Colonic mucosa (tissue), 4 donors: ENCODE measurements at places on chromosomes 4 and X.

DNA sequence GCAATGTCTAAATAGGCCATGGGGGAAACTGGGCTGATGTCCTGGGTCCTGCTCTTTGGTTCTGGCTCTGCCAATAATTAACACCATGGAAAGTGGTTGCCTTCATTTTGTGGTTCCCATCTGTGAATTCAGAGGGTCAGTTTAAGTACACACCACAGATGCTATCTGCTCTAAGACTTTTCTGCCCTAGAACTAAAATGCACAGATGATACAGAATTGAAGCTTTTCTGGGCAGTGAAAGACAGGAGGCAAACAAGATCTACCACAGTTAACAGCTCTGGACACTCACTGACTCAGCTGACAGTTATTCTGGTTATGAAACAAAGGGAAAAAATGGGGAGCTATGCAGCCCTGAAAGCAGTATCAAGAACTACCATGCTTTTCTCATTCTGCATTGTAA, 37.3 kb downstream of the APBB2 start:
- H3K4me3 ChIP-seq, result no peak overlapping the region
- H3K36me3 ChIP-seq, result no peaks in the 10 kb centered on the region
- no peaks in the 10 kb centered on the region for H3K27me3 ChIP-seq
- peaks cover 6% of the 10 kb centered on the region for H3K4me1 ChIP-seq

DNA sequence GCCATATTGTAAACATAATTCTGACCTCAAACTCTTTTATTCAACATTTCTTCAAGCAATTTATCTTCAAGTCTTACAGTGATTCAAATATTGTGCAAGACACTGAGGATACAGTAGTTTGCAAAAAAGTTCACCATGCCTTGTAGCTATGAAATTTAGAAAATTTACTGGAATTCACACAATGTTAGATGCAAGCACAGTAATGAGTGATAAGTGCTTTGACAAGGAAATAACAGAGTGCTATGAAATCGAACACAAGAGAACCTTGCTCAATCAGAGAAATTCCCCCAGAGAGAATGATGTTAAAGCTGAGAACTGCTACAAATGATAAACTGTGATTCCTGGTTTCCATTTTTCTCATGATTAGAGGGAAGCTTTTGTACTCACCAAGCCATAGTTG, 952.9 kb downstream of the FAT4 start:
- no peak overlapping the region for H3K27ac ChIP-seq
- no peaks in the 10 kb centered on the region for H3K36me3 ChIP-seq
- DNase-seq, result no peak
- no peaks in the 10 kb centered on the region for H3K27me3 ChIP-seq
- H3K4me3 ChIP-seq, result no peak overlapping the region
- no peaks in the 10 kb centered on the region for H3K4me1 ChIP-seq

DNA sequence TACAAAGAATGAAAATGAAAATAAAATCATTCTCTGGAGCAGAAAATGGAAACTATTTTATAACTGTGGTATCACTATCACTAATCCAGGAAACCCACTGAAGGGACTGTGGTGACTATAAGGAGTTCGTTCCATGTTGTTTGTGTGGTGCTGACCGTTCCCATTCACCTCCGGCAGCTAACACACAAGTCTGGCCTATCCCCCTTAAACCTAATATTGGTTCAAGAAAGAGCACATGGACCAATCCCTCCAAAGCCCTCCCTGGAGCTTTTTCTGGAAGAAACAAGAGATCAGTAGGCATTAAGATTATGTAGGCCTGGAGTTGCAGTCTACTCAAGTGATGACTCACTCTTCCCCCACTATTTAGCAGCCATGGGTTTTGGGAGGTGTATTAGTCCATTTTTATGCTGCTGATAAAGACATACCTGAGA, 25.9 kb upstream of the FAM241A start:
- DNase-seq, result no peak
- no peaks in the 10 kb centered on the region for H3K36me3 ChIP-seq
- no peaks in the 10 kb centered on the region for H3K4me1 ChIP-seq
- H3K27me3 ChIP-seq, result no peaks in the 10 kb centered on the region

DNA sequence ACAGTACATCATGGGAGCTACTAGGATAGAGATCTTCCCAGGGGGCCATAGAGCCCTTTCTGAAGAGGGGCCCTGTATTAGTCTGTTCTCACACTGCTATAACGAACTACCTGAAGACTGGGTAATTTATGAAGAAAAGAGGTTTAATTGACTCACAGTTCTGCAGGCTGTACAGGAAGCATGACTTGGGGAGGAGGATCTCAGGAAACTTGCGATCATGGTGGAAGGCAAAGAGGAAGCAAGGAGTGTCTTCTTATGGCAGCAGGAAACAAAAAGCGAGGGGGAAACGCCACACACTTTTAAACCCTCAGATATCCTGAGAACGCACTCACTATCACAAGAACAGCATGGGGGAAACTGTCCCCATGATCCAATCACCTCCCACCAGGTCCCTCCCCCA, 4.2 kb upstream of the SLC9A6 start:
- H3K27ac ChIP-seq, result no peak overlapping the region
- no peaks in the 10 kb centered on the region for H3K27me3 ChIP-seq
- H3K36me3 ChIP-seq, result no peaks in the 10 kb centered on the region
- no peak overlapping the region for H3K4me3 ChIP-seq
- no peak for DNase-seq

DNA sequence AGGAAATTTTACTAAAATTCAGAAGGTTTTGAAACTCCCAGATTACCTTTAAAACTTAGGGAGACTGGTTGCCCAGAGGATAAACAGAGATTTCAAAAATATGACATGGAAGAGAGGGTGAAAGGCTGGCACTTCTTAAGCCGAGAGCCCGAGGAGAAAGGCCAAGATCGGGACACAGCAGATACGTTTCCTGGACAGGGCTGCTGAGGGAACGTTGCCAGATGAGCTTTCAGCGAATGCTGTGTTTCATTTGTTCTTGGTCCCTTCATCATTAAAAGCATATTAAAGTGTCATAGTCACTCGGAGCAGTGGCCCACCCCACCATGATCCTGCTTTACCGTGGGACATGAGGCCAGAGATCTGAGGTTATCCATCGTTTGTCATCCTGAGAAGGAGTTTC, 37.9 kb upstream of the STOX2 start:
- DNase-seq, result no peak
- no peaks in the 10 kb centered on the region for H3K27me3 ChIP-seq
- no peak overlapping the region for H3K4me3 ChIP-seq
- no peaks in the 10 kb centered on the region for H3K4me1 ChIP-seq
- H3K36me3 ChIP-seq, result no peaks in the 10 kb centered on the region

DNA sequence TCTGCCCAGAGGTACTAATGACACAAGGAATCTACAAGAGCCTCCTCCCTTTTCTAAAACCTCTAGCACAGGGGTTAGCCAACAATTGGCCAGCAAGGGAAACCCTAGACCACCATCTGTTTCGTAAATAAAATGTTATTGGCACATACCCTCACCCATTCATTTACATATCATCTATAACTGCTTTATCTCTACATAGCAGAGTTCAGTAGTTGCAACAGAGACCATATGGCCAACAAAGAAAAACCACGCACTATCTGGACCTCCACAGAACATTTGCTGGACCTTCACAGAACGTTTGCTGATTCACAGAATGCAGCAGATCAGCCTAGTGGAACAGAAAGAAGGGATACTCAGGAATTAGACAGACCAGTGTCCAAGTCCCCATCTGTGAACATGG, 9.4 kb downstream of the SLC2A9 start:
- no peak for DNase-seq
- no peak overlapping the region for H3K27ac ChIP-seq
- H3K36me3 ChIP-seq, result no peaks in the 10 kb centered on the region
- no peak overlapping the region for H3K4me3 ChIP-seq
- no peaks in the 10 kb centered on the region for H3K4me1 ChIP-seq

- DNase-seq, result no peak
- H3K36me3 ChIP-seq, result no peaks in the 10 kb centered on the region
- no peak overlapping the region for H3K4me3 ChIP-seq
These were observed 60.4 kb upstream of the MAGEA4 start for GRCh38 chrX:151852294-151852693.

GRCh38 chr4:148057516-148057915, 325.6 kb downstream of the ARHGAP10 start:
- DNase-seq, result no peak
- H3K4me3 ChIP-seq, result no peak overlapping the region
- H3K27me3 ChIP-seq, result no peaks in the 10 kb centered on the region
- peaks cover 8% of the 10 kb centered on the region for H3K4me1 ChIP-seq
- no peak overlapping the region for H3K27ac ChIP-seq

DNA sequence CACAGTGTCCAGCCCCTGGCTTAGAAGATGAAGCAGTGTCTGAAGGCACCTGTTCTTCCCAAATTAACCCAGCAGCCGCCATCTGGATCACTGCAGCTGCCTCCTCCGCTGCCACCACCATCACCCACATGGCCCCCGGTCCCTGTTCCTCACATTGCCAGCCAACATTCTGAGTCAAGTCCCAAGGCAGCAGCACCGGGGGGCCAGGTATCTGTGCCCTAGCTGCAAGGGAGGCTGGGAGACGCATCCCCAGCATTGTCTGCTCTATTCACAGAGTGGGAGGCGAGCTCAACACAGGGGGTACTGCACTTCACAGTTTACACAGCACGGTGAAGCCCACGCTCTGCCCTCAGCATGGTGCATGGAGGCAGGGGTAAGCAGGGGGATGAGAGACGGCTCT, 42.3 kb upstream of the MAN2B2 start:
- DNase-seq, result no peak
- no peaks in the 10 kb centered on the region for H3K36me3 ChIP-seq
- H3K4me1 ChIP-seq, result no peaks in the 10 kb centered on the region
